CD4-positive, alpha-beta T cell treated with Interleukin-2 at 100 ng/mL for 4 hours (primary cell): ENCODE measurements at places on chromosomes 11 and 22.
A peak's percentile ranks its signal among the peaks of the same experiment; 100 is the strongest.

- DNase-seq: no peak
These were observed 8.5 kb upstream of the CCDC34 start for GRCh38 chr11:27371489-27371888.

GRCh38 chr11:79506734-79507344, 66.0 kb upstream of the TENM4 start:
- DNase-seq: no peak

- no peak for DNase-seq
These were observed 46.7 kb downstream of the ABTB2 start for GRCh38 chr11:34311126-34311525.

DNA sequence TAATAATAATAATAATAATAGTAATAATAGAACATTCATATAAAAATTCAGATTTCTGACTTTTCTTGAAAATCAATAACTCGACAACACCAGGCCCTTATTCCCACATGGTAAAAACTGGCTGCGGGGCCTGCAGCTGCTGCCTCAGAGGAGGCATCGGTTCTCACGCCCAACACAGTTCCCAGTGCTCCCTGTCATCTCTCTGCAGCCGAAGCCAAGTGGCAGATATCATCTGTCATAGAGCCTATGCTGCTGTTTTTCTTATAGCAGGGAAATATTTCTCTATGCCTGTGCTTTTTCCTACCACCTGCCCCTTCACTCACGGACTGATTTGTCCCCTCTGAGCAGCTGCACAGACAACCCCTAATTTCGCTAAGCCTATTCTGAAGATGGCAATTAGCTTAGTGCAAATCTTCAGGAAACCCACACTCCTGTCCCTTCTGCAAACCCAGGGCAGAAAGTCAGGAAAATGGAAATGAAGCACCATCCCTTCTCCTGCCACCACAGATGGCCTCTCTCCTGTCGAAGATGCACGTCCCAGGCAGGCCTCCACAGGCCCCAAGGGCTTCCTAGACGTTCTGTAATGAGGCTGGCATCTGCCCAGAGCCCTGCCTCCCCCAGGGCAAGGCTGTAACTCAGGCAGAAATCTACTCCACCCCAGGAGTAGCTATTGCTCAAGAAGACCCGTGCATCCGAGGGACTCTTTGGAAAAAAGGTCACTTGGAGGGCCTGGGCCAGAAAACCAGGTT, 66.7 kb downstream of the SYN3 start:
- no peak for DNase-seq

- no peak for DNase-seq
These were observed 40.2 kb downstream of the TBX1 start for GRCh38 chr22:19800761-19801244.

DNA sequence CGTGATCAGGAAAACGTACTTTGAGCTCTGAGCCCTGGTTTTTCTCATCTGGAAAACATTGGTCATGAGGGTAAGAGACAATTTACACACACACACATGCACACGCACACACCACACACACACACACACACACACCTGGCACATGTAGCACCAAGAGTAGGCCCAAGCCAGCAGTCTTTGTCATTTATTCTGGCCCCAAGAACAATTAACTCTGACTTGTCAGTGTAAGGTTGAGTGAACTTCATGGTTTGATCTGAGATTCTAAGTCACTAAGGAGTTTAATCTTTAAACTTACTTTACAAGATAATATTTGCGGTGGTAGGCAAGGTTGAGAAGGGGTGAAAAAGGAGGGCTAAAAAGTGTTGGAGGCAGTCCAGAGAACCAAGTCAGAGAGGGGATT, 44.1 kb downstream of the MMP20 start:
- no peak for DNase-seq

GRCh38 chr22:40156001-40156516, 21.7 kb upstream of the TNRC6B start:
- no peak for DNase-seq

GRCh38 chr22:37805810-37806277, 1.9 kb upstream of the GCAT start:
- no peak for DNase-seq

DNA sequence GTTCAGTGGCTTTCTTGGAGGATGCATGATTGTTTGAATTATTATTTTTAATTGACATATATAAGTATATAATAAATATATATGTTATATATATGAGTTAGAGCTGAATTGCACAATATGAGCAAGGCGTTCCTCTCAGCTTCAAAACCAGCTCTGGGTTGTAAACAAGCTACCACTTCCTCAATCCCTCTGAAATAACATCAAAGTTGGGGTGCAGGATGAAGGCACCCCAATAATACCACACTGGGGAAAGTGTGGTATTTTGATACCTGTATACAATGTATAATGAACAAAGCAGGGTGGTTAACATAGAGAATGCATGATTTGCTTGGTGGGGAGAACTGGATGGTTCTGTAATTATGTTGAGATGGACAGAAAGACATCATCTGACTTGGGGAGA, 1.7 kb upstream of the SORL1 start:
- no peak for DNase-seq

DNA sequence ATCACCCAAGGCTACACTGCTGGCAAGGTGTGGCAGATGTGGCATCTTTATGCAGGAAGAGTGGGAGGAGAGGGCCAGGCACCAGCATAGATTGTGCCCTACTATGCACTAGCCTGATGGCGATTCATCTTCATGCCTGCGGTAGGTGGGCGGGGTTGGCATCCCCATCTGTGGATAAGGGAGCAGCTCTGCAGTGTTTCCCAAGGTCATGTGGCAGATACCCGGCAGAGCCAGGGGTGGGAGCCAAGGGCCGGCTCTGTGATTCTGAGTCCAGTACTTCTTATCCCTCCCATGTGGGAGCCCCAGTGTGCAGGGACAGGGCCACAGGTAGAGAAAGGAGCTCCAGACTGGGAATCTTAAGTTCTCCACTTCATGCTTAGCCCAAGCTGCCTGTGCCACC, 20.0 kb downstream of the CD82 start:
- DNase-seq: no peak

DNA sequence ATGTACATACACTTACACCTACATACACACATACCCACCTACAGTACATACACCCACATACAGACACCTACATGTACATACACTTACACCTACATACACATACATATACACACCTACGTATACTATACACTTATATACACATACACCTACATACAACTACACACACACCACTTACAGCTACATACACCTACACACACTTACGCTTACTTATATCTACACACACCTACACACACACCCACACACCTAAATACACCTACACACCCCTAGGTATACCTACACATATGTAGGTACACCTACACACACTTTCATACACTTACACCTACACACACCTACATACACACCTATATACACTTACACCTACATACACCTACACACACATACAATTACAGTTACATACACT, 61.0 kb downstream of the ARHGAP8 start:
- no peak for DNase-seq

DNA sequence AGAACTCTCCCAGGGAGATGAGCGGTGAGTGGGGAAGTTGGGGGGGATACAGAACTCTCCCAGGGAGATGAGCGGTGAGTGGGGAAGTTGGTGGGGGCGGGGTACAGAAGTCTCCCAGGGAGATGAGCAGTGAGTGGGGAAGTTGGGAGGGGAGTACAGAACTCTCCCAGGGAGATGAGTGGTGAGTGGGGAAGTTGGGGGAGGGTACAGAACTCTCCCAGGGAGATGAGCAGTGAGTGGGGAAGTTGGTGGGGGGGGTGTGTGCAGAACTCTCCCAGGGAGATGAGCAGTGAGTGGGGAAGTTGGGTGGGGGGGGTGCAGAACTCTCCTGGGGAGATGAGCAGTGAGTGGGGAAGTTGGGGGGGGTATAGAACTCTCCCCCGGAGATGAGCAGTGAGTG, 186.5 kb downstream of the SHANK2 start:
- no peak for DNase-seq

- no peak for DNase-seq
These were observed 37.3 kb upstream of the TEAD1 start for GRCh38 chr11:12636871-12637410.

DNA sequence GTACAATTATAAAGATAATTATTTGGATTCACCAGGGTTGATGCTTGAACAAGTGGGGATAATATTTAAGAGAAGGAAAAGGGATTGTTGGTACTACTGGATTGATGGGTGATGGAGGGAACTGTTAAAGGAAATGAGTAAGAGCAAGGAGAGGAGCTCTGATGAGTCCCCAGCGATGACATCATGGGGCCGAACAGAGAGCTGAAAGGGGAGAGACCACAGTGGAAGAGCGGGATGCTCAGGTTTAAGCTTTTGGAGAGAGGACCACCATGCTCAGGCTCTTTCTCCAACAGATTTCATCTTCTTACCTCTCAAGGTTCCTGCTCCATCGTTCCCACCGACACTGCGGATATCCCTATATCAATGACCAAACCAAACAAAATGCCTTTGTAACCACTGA, 568.7 kb downstream of the ETS1 start:
- no peak for DNase-seq

DNA sequence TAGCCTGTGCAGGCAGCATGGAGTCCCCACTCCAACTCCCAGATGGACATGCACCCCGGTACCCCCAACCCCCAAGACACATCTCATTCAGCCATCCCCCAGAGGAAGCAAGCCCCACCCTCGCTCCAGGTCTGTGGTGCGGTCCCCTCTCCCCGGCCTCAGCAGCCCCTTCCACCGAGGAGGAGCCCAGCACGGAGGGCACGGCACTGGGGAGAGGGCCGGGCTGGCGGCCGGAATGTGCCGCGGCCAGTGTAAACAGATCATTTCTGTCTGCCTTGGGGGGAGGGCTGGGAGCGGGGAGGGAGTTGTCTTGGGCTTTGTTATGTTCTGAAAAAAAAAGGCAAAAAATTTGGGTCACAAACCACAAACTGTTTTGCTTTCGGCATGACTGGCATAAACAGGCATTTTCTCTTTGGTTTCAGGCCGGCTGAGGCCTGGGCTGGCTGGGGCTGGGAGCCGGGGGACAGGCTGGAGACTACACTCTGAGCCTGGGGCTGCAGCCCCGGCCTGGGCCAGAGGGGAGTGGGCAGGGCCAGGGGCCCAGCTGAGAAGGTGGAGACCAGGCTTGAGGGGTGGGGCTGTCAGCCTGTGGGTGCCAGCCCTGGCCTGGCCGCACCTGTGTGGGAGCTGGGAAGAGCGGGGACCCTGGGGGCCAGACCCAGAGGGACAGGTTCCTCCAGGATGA, 16.8 kb downstream of the IGF2 start:
- DNase-seq: no peak

DNA sequence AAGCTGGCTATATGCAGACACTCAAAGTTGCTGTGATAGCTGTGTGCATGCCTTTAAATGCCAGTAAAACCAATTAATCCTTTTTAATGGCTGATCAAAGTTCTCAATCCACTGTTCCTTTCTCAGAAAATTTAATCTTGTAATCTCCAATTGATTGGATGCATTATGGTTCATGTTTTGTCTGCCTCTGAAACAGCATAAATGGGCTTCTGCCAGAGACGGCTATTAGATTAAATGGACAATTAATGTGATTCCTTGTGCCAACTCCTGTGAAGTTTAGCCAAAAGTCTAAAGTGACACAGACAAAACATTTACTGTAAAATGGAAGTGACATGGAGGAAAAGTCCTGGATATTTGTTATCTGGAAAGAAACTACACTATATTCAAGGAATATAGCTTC, 952.5 kb upstream of the FAT3 start:
- no peak for DNase-seq

GRCh38 chr11:18720808-18721560, 5.0 kb downstream of the IGSF22 start:
- DNase-seq: peak; percentile 79

- no peak for DNase-seq
These were observed 91.7 kb downstream of the CHST1 start for GRCh38 chr11:45573728-45574127.

- DNase-seq: no peak
These were observed 96.3 kb downstream of the SWAP70 start for GRCh38 chr11:9760193-9760575.

DNA sequence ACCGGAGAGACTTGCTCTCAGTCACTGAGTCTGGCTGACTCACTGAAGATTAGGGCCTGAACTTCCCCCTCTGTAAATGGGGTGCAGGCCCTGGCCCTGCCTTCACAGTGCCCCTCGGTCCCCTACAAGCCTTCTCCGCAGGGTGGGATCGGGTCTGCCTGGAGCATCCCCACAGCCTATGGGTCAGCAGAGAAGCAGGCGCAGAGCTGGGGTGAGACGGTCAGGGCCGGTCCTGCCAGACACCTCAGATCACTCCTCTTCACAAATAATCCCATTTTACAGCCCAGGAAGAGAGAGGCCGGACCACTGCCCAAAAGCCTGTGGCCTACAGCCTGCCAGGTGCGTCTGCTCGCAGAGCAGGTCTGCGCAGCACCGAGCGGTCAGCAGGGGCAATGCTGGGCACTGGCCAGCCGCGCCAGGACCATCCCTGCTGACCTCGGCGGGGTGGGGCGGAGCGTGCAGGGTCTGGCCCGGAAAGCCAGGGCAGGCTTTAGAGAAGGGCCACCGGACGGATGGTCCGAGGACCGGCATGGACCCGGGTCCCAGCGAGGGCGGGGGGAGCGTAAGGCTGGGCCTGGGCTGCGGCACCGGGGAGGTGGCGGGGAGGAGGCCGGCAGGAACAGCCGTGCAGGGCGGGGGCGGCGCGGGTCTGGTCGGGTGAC, 522 bp upstream of the SEPTIN5 start:
- no peak for DNase-seq

DNA sequence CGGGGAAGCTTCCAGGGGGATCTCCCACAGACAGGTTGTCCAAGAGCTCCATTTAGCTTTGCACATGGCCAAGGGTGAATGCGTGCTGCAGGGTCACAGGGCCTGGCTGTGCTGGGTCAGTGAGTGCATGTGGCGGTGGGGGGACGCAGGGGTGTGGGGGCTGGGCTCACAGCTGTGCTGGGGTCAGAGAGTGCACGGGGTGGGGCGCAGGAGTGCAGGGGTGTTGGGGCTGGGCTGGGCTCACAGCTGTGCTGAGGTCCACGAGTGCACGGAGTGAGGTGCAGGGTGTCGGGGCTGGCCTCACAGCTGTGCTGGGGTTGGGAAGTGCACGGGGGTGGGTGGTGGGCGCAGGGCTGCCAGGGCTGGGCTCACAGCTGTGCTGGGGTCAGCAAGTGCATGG, 557.7 kb downstream of the BRD1 start:
- DNase-seq: no peak

- DNase-seq: no peak
These were observed 67.9 kb downstream of the DKK3 start for GRCh38 chr11:11940551-11940950.

DNA sequence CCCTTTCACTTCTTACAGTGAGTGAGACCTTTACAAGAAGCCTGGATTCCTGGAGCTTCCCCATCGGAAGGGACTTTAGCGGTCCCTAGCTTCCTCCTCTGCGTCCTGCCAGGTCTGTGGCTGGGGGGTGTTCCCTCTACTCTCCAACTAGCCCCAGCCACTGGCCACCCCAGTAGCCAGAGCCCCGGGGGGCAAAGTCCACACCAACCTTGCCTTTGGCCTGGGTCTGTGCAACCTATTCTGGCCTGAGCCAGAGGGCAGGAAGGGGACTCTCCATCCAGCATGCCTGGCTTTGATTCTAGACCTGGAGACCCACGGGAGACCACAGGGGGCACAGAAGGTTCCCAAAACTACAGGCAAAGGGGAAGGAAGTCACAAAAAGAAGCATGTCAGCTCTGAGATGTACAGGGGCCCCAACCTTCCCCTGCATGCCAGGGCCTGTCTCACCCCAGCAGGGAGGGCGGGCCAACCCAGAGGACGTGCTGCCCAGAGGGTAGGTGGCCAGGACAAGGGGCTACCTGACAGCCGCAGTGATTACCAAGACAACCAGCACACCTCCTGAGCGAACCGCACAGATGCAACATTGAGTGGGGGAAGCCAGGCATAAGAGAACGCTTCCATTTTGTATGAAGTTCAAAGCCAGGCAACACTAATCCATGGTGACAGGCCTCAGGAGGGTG, 52.4 kb downstream of the DSCAML1 start:
- DNase-seq: no peak
